Gastrocnemius medialis (tissue), 4 donors: ENCODE measurements at places on chromosomes 4 and X. TPM values are rescaled to one million over a fixed set of nuclear protein-coding genes. Genes with fewer than 3 reads are reported as not detected.
A peak's percentile ranks its signal among the peaks of the same experiment; 100 is the strongest.

DNA sequence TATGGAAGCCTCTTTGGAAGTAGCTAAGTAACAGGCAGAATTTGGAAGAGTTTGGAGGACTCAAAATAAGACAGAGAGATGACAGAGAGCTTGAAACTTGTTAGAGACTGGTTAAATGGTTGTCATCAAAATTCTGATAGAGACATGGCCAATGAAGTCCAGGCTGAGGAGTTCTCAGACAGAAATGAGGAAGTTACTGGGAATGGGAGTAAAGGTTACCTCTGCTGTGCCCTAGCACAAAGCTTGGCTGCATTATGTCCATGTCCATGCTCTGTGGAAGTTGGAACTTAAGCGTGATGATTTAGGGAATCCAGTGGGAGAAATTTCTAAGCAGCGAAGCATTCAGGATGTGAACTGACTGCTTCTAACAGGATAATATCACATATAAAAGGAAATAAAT, 146.2 kb upstream of the NDST4 start:
- no peak for DNase-seq

- DNase-seq, result peak; percentile 25
These were observed 24.8 kb downstream of the NHSL2 start for GRCh38 chrX:71935476-71935875.

DNA sequence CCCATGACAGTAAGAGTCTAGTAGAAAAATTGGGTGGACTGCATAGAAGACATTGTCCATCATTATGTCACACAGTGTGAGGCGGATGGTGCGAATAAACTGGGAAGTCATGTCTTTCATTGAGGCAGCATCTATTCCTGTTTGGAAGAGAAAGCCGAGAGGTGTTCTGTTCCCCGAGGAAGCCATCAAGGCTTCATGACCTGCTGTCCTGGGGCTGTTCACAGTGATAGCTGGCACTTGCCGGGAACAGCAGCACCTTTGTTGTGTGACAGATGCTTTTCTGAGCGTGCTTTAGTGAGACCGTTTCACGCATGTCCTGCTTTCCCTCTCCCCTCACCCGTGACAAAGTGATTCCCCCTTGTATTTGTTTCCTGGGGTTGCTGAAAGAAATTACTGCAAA, 20.3 kb downstream of the RGS12 start:
- DNase-seq, result no peak

TSPAN7 gene
- 38.1 TPM for total RNA-seq

ADRA2C gene
- total RNA-seq, result 5.4 TPM

COX7B2 gene
- total RNA-seq, result not detected

RPS6KA3 gene
- total RNA-seq, result 91.0 TPM
